ENCODE measurements at places on chromosomes 13 and 19.

- DNase-seq = no peak
Measured at GRCh38 chr19:4266253-4267000, 12.6 kb upstream of the SHD start.

- peak; percentile 68 for DNase-seq
Measured at GRCh38 chr13:24038841-24039330, 121.6 kb upstream of the SPATA13 start.

DNA sequence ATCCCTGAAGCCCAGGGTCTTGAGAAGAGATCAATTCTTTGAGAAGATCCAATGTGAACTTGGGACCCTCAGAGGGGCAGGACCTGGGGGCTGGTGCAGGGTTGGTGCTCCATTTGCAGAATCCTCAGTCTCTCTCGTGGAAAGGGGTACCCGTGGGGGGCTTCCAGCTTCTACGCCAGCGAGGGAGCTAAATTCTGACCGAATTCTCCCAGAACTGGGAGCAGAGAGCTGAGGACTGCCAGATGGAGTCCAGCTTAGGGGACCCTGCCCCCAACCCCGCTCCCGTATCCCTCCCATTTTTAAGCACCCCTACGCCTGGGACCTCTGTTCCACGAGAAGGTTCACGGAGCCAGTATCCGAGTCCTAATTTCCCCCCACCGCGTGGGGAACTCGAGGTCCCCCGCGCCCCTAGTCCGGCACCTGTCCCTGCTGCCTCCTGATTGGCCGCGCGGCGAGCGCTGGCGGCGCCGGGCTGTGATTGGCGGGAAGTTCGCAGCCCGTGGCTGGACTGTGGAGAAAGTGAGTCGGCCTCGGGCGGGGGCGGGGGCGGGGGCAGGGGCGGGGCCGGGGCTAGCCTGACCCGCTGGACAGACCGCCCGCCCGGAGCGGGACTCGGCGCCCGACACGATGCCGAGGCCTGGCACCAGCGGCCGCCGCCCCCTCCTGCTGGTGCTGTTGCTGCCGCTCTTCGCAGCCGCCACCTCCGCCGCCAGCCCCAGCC is 4.4 kb upstream of the LTBP4 start:
- DNase-seq = peak; percentile 91

GRCh38 chr13:41282129-41282571 is 18.8 kb upstream of the MTRF1 start:
- DNase-seq = no peak

DNA sequence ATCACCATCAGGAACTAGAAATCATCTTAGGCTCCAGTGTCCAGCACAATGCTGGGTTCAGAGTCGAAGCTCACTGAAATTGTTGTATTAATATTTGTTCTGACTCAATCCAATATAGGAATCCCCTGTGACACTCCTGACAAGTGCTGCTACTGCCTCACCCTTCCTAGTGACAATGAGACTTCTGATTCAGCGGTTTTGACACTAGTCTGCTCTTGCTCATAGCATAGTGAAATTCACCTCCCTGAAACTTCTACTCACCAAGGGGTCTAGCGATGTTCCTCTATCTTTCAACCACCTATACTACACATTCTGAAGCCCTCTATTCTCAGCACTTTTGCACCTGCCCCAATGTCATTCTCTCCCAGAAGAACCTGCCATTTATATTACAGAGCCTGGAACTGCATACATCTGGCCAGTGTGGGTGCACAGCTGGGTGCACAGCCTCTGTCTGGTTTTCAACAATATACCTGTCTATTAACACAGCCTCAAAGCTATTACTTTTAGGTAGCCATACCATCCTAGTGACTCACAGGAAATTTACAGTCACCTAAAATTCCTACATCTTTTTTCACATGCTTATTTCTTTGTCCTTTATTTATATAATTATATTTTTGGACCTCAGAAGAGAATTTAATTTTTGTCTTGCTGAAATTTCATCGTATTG is 88.3 kb downstream of the DOCK9 start:
- no peak for DNase-seq

DNA sequence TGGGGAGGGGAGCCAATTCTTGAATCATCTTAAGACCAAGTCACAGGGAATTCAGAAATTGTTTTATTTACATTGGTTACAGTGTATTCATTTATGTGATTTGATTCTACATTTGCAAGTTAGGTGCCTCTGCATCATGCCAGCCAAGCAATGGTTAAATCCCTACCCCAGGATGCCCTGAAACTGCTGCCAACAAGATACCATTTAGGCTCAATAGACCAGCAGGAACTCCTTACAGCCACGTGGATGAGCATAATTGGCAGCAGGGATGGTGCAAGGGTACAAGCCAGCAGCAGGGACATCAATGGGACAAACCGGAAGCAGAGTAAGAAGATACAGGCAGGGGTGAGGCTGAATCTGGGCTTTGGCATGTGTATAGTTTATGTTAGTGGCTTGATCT is 72.4 kb upstream of the NBEA start:
- DNase-seq = no peak

- DNase-seq = peak; percentile 67
Measured at GRCh38 chr13:33509642-33510229, 224.2 kb upstream of the STARD13 start.

GRCh38 chr13:97266332-97266731 is 44.2 kb downstream of the MBNL2 start:
- no peak for DNase-seq

DNA sequence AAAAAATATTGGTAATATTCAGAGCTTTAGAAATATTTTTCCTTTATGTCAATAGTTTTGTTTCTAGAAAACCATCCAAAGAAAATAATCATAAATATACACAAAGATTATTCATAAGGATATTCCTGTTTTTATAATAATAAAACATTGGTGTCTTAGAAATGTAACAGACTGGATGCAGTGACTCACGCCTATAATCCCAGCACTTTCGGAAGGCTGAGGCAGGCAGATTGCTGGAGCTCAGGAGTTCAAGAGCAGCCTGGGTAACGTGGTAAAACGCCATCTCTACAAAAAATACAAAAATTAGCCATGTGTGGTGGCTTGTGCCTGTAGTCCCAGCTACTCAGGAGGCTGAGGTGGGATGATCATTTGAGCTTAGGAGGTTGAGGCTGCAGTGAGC is 106.8 kb downstream of the DHRS12 start:
- DNase-seq = no peak

DNA sequence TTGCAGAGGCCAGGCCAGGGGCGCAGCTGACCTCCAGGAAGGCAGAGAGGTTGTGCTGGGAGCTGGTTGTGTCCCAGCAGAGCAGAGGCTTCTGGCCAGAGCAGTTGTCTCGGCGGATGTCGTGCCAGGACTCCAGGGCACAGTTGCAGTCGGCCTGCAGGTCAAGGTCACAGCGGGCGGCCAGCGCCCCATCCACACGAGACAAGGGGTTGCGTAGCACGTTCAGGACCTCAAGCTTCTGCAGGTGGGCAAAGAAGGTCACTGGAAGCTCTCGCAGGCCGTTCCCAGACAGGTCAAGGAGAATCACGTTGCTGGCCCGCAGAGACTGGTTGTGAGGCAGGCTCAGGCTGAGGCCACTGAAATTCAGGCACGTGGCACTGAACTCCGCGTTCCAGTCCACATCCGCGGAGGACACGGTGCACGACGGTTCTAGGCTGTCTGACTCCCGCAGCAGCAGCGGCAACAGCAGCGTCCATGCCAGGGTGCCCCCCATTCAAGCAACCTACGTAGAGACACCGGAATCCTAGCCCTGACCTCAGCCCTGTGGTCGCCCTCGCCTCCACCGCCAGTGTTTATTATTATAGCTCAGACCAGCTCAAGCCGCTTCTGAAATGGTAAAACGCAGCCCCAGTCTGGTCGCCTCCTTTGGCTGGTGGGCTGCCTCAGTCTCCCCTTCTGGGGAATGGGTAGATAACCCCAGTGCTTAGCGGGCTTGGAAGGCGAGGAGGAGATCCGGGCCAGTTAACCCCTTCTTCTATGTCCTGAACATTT is 766 bp downstream of the LRRC25 start:
- no peak for DNase-seq

DNA sequence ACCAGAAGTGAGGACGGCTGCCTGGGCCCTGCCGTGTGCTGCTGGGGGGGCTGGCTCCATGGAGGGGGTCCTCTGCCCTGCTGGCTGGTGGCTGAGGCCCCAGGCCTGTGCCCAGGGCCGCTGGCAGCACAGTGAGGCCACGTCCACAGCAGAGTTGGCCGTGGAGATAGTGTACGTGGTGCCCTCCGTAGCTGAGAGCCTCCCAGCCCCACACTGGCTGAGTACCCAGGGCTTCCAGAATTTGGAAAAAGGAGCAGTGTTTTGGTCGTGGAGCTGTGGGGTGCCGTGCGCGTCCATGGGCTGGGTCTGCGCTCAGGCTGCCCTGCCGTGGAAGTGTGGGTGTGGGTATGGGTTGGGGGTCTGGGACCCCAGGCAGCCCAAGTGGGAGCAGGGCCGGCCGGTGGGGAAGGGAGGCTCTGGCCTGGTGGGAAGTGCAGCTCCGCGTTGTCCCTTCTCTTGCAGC is 5.9 kb downstream of the PTBP1 start:
- no peak for DNase-seq

DNA sequence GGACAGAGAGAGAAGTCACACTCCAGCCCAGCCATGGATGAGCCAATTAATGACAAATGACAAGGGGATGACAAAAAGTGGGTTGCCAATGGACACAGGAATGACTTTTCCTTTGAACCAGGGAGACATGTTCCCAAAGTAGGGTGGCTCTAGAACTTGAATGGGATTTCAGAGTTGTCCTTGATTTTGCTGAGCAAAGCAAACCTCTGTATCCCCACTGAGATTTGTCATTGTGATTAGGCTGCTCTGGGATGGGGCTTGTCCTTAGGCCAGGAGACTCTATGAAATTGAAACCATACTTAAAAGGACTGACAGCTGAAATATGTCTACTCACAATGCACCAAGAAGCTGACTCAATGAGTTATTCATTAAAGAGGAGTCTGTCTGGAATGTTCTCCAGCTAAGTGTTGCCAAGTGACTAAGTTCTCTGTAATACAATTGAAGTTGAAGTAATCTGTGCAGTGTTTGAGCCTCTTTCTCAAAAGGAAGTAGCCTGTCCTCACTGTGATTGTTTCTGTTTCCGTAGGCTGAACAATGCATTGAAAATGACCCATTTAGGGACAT is 69.0 kb upstream of the PCDH9 start:
- peak; percentile 39 for DNase-seq

DNA sequence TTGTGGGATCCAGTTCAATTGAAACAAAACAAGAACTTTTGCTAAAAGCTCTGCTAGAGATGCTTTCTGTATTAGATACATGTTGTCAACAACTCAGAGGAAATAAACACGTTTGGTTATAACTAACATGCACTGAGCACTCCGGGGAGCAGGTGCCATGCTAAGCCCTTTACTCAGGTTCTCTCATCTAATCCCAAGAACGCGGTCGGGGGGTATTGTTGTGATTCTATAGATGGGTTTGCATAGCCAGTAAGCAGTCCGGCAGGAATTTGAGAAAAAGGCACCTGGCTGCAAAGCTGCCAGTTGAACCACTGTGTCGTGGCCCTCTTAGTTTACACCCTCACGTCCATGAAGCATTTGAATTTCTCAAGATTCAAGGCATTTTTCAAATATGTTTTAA is 24.3 kb upstream of the SPACA7 start:
- DNase-seq = no peak

DNA sequence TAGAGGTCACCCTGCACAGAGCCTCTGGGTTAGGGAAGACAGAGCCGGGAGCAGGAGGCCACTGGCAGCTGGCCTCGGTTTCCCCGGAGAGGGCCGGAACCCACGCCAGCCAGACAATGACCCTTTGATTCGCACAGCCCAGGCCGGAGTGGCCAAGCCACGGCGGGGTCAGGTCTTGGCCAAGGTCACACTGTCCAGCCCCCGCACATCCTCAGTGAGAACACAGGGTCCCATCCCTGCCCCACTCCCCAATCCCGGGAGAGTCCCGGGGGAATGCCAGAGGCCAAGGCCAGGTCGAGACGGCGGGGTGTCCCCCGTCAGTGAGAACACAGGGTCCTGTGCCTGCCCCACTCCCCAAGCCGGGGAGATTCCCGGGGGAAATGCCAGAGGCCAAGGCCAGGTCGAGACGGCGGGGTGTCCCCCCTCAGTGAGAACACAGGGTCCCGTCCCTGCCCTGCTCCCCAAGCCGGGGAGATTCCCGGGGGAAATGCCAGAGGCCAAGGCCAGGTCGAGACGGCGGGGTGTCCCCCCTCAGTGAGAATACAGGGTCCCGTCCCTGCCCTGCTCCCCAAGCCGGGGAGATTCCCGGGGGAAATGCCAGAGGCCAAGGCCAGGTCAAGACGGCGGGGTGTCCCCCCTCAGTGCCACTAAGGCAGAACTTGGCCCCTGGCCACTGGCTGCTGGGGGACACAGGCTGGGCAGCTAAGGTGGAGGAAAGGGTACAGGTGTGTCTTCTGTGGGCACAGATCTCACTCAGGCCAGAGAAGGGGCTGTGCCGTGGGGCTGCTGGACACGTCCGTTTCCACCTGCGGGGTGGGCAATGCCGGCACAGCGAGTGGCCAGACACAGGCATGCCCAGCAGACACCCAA is 1.7 kb upstream of the FSTL3 start:
- DNase-seq = no peak

DNA sequence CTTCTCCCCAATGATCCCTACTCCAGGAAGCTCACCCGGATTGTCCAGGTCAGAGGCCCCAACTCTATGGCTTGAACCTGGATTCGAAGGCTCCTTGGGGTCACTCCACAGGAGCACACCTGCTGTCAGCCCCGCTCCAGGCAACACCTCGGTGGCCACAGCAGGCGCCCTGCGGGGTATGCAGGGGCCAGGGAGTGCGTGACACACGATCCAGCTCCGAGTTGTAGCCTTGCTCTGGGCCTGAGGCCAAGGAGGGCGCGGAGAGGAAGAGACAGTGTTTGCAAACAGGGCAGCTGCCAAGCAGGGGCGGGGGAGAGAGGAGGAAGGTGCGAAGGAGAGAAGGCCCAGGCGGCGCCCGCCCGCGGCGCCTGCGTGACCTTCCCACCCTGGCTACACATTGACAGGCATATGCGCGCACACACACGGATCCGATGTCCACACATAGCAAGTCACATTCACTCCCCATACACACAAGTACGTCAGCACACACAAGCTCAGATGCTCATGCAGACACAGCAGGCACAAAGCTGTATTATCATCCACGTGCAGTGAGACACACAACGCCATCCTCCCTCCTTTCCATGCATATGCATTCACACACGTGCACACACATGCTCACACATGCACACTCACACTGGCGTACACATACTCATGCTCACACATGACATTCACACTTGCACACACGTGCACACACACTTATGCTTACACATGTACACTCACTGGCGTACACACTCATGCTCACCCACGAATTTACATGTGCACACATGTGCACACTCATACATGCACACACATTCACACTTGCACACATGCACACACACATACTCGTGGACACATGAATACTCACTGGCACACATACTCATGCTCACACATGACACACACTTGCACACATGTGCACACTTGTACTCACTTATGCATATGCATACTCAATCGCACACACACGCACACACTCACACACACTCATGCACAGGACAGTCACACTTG is 10.4 kb downstream of the SBK2 start:
- DNase-seq = peak; percentile 73

GRCh38 chr13:30204564-30204963 is 102.8 kb downstream of the KATNAL1 start:
- DNase-seq = no peak

GRCh38 chr13:75645141-75645540 is 9.0 kb downstream of the LMO7 start:
- no peak for DNase-seq

GRCh38 chr13:86403181-86403580 is 604.0 kb upstream of the SLITRK6 start:
- no peak for DNase-seq

- no peak for DNase-seq
Measured at GRCh38 chr13:21613791-21614190, 9.8 kb upstream of the MICU2 start.

All from AG20443 (cell line).